ENCODE measurements at places on chromosomes 6 and 20.
A peak's percentile ranks its signal among the peaks of the same experiment; 100 is the strongest.

- no peak for DNase-seq
These were observed 117.7 kb downstream of the RPS12 start for GRCh38 chr6:132931936-132932514.

- DNase-seq: no peak
These were observed 29.6 kb downstream of the BACH2 start for GRCh38 chr6:90266905-90267621.

DNA sequence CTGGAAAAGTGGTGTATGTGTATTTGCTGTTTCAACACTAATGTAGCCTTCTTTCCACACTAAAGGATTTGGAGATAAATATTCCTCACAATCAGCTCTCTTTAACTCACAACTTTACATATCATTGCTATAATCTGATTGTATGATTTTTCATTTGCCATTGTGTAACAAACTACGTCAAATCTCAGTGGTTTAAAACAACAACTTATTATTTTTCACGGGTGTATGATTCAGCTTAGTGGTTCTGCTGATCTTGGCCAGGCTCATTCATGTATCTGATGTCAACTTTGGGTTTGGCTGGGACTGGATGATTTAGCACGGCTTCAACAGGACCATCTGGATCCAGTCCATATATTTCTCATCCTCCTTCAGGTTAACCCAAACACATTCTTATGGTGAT is 55.4 kb upstream of the TMX4 start:
- no peak for DNase-seq

DNA sequence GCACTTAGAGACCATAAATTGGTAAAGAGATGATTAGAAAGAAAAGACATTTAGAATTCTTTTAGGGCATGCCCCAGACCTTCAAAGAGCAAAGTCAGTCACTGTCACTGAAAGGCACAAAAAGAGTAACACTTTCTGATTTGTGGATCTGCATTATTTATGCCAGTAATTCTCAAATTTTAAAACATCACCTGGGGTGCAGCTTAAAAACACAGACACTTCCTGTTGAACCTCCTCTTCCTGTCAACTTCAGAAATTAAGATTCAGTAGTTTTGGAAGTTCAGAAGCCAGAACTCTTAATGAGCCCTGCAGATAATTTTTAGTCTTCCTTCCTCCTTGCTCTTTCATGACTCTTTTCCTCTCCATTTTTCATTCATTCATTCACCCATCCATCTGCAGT is 137.5 kb downstream of the NRN1 start:
- DNase-seq: no peak

- no peak for DNase-seq
These were observed 210.1 kb upstream of the CCN2 start for GRCh38 chr6:132161283-132161682.

DNA sequence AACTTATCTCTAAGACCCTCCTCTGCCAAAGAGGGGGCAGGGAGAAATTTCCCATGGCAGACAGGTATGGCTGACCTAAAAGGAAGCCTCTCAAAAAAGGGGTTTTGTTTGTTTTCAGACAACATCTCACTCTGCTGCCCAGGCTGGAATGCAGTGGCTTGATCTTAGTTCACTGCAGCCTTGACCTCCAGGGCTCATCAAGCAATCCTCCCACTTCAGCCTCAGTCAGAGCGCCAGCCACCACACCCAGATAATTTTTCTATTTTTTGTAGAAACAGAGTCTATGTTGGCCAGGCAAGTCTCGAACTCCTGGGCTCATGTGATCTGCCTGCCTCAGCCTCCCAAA is 3.8 kb downstream of the EZR start:
- no peak for DNase-seq

DNA sequence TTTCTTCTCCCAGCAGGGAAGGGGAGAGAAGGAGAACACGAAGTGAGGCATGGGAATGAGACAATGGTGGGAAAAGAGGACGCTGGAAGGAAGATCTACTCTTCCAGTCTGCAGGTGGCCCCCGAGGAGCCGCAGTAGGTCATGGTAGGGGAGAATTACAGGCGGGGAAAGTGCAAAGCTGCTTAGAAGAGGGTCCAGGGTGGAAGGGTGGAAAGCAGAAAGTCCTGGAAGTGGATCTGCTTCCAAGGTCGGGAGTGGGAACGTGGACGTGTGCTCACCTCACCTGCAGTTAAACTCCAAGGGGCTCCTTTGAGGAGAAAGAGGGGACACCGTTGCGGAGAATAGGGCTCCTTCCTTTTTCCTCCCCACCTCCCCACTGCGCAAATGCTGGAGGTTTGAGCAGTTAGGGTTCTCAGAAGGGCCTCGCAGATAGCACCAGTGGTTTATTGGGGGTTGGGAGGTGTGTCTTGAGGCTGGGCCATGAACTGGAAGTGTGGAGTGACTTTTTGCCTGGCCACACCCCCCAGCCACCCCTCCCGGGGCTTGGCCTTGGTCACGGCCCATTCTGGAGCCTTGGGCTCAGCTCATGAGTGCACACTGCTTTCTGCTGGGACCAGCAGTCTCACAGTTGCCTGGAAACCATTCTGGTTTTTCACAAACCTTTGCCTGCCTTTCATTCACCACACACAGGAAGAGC is 100.4 kb upstream of the MLN start:
- peak; percentile 20 for DNase-seq

DNA sequence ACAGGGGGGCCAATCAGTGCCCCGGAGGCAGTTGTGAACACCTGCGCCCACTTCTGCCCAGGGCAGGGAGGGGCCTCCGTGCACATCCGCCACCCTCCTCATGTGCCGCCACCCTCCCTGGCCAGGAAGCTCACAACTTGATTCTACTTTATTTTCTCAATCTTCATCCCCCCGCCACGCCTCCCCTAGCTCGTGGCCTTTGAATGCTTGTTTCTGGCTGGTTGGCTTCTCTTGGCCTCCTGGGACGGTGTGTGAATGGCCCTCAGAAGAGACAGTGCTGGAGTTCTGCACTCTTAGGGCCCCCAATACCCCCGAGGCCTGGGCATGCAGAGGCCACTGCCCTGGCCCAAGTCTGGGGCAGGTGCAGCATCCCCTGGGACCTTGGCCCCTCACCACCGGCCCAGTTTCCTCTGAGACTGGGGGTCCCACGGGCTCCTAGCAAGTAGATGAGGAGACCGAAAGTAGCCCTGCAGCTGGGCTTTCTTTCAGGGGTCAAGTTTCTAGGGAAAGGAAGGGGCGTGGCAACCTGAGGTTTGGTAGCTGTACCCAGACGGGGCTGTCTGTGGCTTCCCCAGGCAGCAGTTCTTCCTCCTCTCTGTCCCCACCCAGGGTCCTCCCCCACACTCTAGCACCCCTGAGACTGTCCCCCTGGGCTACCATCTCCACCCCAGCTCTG is 1.3 kb downstream of the RGS19 start:
- no peak for DNase-seq

- no peak for DNase-seq
These were observed 67.8 kb downstream of the TIAM2 start for GRCh38 chr6:155062866-155063341.

GRCh38 chr6:6972456-6972855 is 135.3 kb upstream of the RREB1 start:
- no peak for DNase-seq
